ENCODE measurements at places on chromosomes 5 and 9.
A peak's percentile ranks its signal among the peaks of the same experiment; 100 is the strongest.

- no peak for DNase-seq
Measured at GRCh38 chr9:113523421-113524141, 60.1 kb downstream of the RGS3 start.

- DNase-seq, result no peak
Measured at GRCh38 chr5:7679663-7680062, 171.3 kb downstream of the CFAP90 start.

GRCh38 chr9:100505564-100506159, 32.7 kb downstream of the TMEFF1 start:
- DNase-seq, result no peak

- DNase-seq, result no peak
Measured at GRCh38 chr9:116387934-116388698, 234.5 kb downstream of the PAPPA start.

DNA sequence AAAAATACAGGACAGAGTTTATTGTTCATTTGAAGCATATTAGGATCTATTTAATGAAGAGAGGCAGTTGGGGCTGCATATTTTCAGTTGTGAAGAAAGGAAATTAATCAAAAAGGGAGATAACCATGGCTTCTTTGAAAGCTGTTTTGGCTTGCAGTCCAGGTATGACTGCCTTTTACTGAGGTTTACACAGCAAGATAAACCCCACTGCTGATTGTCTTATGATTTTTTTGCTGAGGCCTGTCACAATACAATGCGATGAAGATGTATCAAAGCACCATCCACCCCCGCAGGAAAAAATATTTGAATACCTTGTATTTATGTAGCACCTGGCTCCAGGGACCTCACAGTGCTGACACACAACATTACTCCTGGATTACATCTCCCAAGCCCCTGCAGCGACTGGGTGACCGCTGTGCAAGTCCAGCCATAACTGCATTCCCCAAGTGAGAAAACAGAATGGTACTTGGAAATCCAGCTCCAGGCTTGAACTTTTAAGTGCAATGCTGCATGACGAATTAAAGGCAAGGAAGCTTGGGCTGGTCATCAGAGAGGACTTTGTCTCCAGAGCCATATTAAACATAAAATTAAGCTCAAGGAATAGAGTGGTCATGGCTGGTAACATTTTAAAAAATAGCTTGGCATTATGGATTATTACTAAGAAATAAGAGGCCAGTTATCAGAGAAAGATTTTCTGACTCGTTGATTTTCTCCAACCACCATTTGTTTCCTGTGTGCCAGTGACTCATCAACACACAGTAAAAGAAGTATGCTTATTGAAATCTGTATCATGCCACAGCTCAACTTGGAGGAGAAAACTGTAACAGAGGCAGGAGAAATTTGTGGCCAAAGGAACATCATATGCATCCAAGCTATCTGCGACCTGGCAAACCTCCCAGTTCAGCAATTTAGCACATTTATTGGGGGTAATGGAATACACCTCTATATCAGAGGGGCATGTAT, 374.2 kb downstream of the MAN2A1 start:
- no peak for DNase-seq

DNA sequence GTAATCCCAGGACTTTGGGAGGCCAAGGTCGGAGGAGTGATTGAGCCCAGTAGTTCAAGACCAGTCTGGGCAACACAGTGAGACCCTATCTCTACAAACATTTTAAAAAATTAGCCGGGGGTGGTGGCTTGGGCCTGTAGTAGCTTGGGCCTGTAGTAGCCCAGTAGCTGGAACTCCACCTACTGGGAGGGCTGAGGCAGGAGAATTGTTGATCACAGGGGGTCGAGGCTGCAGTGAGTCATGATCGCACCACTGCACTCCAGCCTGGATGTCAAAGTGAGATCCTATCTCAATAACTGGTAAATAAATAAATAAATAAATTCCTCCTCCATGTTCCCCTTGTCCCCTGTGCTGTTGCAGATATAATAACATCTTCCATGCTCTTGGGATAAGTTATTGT, 14.3 kb downstream of the VCAN start:
- DNase-seq, result no peak

DNA sequence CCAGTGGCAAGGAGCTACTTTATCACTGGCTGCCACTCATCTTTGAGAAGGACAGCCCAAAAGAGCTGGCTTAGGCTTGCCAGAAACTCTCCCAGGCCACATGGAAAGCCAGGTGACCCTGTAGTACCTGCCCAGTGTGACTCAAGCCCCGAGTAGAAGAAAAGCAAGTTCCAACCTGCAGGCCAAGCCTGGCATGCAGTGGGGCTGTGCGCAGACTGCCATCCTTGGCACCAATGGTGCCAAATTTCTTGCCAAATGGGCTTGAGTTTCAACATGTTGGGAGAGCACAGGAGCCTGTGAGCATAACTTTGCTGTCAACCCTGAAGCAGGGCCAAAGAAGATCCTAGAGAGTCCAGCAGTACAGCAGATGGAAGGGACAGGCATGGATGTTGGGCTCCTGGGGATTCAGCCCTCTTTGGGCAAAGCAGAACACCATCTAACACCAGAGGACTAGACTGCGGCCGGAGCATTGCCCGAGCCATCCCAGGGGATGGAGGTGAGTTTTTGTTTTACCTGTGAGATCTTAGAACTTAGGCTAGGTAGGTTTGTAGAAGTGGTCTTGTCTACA, 27.3 kb upstream of the SHB start:
- DNase-seq, result no peak

DNA sequence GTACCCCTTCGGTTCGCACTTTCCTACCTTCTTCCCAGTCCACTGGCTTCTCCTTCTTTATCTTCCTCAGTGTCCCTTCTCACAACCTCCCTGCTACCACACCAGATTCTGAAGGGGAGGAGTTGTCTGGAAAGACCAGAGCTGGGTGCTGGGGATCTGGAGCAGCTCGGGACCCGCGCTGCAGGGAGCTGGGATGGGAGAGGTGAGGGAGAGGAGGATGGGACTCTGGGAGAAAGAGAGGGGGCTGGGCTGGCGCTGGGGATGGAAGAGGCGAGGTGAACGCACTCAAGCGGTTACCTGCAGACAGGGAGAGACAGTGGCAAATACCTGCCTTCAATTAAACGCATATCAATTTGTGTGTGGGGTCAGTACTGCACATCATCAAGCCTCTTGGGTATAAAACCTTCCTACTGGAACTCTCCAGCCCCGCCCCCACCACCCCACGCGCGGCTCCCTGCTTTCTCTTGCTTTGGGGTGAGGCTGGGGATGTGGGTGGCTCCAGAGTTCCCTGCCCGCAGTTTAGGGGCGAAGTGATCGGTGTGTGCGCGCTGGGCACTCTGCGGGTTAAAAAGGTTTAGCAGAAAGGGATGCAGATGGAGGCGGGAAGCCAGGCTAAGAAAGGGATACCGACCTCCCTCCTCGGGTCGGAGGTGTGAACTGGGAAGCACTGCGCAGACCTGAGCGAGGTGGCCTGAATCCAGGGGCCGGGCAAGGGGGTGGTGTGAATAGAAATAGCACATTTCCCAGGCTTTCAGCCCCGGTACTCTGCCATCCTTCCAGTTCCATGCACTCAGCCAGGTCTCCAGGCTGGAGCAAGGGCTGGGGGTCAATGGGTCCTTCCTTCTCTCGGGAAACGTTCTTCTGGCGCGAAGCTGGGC, 977 bp upstream of the PAM start:
- peak; percentile 18 for DNase-seq

- DNase-seq, result no peak
Measured at GRCh38 chr5:158364367-158364766, 505.4 kb upstream of the CLINT1 start.

DNA sequence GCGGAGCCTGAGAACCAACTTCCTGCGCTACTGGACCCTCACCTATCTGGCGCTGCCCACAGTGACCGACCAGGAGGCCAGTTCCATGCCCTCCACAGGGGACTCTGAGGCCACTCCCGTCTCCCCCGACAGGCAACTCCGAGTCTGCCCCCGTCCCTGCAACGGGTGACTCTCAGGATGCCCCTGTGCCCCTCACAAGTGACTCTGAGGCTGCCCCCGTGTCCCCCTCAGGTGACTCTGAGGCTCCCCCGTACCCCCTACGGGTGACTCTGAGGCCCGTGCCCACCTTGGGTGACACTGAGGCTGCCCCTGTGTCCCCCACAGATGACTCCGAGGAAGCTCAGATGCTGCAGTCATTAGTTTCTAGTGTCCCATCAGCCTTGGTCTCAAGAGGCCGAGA, 25.1 kb downstream of the CEL start:
- no peak for DNase-seq

- no peak for DNase-seq
Measured at GRCh38 chr9:83444110-83444509, 94.1 kb downstream of the FRMD3 start.

GRCh38 chr5:106818552-106818951, 852.2 kb downstream of the EFNA5 start:
- DNase-seq, result no peak

DNA sequence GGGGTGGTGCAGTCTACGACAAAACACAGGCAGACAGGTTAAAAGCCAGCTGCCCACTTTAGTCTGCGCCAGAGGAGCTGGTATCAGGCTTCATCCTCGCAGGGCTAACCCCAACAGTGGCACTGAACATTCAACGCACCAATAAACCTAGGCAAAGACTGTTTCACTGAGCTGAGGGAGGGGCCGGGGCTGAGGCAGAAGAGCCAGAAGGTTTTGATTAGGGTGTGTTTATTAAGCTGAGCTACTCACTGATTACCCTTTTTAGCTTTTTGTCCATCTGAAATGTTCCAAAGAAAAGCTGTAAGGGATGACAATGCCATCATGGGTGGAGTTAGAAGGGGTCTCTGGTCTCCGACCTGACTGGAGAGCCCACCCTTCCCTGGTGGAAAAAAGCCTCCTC, 1.4 kb downstream of the ZMYND19 start:
- DNase-seq, result no peak

DNA sequence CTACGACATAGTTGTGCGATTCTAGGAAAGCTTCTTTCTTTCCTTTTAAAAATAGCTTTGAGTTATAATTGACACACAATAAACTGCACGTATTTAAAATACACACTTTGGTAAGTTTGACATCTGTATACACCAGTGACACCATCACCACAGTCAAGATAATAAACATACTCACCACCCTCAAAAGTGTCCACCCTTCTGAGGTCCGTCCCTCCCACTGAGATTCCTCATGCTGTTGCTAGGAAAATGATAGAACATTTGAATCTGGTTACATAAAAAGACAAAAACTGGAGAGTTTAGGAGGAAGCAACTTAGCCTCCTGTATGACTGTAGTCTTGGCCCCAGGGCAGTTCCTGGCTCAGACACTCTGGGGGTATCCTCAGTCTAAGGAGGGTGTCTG, 17.2 kb downstream of the S100Z start:
- no peak for DNase-seq

- no peak for DNase-seq
Measured at GRCh38 chr5:131384173-131384572, 120.3 kb downstream of the CDC42SE2 start.

DNA sequence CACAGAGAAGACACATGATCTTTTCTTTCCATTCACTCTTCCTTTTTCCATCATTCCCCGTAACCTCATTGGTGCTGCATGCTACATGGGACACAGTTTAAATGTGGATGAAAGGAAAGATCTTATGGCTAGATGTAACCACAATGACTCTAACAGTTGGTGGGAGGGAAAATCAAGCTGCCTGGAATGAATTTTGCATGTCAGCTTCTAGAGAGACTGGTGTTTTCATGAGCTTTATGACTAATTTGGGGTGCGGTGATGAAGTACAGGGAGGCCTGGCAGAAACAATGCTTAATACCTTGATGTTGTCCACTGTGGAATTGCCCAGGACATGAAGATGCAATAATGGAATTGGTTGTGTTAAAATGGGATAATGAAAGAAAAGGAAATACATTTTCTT, 55.9 kb upstream of the MYO10 start:
- no peak for DNase-seq

- DNase-seq, result no peak
Measured at GRCh38 chr5:172887692-172888091, 53.6 kb downstream of the ERGIC1 start.

- no peak for DNase-seq
Measured at GRCh38 chr5:58266402-58266801, 193.5 kb downstream of the PLK2 start.

GRCh38 chr5:60495644-60496520, 204.1 kb downstream of the DEPDC1B start:
- no peak for DNase-seq

GRCh38 chr9:137226338-137227053, 806 bp upstream of the RNF224 start:
- no peak for DNase-seq

GRCh38 chr5:67577424-67577823, 380.8 kb upstream of the CD180 start:
- DNase-seq, result no peak

DNA sequence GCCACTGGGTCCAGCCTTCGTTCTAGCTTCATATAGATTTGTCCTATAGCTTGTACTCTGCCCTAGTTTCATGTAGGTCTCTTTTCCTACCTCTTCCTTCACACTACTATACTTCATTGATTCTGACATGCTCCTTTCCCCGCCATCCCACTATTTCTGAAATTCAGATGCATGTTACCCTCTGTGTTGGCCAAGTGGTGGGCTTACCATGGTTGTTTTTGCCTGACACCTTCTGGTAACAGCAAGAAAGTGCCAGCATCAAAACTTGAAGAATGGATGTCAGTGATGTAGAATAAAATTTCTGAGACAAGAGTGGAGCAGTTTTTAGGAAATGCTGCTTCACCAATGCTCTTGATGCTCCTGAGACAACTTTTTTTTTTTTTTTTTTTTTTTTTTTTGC, 19.5 kb upstream of the SERINC5 start:
- DNase-seq, result no peak

- no peak for DNase-seq
Measured at GRCh38 chr9:18805386-18805785, 227.6 kb downstream of the SAXO1 start.

DNA sequence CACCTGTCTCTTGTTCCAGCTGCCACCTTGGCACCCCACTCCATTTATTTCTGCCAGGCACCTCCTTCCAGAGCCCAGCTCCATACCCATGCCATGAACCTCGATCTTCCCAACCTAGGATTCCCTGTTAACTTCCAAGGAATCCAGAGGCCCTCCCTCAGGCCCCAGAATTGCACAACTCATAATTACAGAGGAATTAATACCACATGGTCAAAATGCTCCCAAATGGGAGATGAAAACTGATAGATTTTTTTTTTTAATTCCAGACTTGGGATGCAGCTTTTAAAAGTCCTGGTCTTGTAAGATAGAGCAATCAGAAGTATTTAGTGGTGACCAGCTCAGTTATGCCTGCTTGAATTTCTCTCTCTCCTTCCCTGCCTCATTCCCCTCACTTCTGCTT, 96.2 kb upstream of the CCDC112 start:
- no peak for DNase-seq

DNA sequence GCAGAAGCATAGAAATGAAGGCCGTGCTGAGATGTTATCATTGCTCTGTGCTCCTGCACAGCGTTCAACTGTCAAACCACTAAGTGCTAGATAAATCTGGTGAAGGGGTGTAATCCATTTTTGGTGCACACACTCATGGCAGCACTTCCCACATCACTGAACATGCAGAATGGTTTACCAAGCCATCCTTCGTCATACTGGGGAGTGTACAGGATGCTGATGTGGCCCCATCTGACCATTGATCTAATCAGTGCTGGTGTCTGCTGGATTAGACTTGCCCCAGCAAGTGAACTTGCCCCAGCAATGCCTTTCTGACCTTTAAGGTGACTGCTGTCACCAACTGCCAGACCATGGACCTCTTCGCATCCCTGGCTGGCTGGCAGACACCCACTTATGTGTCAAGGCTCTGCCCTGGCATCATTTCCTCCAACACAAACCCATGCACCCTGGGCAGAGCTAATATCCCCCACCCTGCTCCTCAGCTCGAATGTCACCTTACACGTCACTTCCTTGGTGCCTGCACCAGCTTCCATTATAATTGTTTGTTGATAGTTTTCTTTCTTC, 4.2 kb upstream of the SEMA4D start:
- no peak for DNase-seq

- DNase-seq, result peak; percentile 36
Measured at GRCh38 chr5:73596705-73597328, 29.2 kb upstream of the ARHGEF28 start.

Data from neuronal stem cell (in vitro differentiated cells).